ENCODE measurements at places on chromosomes 1 and 21.

GRCh38 chr1:104761961-104762570 lies 1012.4 kb downstream of the AMY1C start:
- DNase-seq: no peak

DNA sequence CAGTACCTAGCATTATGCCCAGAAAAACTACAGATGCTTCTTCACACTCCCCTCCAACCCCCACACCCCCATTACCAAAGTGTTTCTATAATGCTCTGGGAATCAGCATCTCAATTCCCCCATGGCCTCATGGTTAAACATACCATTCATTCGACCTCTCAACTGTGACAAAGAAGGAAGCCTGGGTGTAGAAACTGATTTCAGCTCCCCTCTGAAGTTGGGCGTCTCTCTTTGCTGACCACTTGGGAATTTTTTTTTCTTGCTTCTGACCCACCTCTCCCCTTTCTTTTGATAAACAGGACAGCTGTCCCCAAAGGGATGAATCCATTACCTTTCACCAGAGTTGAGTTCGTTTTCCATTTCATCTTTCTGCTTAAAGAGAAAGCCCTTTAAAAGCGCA lies 116.4 kb upstream of the HOOK1 start:
- no peak for DNase-seq

DNA sequence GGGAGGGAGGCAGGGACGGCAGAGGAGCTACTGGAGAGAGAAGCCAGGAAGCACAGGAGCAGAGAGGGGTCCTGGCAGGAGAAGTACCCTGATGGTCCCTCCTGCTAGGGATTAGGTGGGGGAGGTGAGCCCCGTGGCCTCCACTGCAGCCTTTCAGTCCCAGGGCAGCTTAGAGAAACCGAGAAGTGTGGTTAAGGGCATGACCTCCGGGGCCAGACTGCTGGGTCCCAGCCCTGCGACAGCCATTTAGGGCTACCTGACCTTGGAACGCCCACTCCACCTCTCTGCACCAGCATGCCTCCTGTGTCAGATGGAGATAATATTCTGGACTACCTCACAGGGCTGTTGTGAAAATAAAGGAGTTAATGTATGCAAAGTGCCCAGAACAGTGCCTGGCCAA lies 47.4 kb downstream of the KCNN3 start:
- no peak for DNase-seq

GRCh38 chr1:51231896-51232295 lies 4.2 kb upstream of the RNF11 start:
- no peak for DNase-seq

DNA sequence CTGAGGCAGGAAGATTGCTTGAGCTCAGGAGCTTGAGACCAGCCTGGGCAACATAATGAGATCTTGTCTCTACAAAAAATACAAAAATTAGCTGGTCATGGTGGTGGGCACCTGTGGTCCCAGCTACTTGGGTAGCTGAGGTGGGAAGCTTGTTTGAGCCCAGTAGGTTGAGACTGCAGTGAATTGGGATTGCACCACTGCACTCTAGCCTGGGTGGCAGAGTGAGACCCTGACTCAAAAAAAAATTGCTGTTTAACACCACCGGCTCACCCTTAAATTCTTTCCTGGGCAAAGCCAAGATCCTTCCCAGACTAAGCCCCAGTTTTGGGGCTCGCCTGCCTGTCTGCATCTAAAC lies 6.6 kb upstream of the NSUN4 start:
- DNase-seq: no peak

- DNase-seq: no peak
These were observed 66.8 kb downstream of the VPS13D start for GRCh38 chr1:12296623-12297022.

DNA sequence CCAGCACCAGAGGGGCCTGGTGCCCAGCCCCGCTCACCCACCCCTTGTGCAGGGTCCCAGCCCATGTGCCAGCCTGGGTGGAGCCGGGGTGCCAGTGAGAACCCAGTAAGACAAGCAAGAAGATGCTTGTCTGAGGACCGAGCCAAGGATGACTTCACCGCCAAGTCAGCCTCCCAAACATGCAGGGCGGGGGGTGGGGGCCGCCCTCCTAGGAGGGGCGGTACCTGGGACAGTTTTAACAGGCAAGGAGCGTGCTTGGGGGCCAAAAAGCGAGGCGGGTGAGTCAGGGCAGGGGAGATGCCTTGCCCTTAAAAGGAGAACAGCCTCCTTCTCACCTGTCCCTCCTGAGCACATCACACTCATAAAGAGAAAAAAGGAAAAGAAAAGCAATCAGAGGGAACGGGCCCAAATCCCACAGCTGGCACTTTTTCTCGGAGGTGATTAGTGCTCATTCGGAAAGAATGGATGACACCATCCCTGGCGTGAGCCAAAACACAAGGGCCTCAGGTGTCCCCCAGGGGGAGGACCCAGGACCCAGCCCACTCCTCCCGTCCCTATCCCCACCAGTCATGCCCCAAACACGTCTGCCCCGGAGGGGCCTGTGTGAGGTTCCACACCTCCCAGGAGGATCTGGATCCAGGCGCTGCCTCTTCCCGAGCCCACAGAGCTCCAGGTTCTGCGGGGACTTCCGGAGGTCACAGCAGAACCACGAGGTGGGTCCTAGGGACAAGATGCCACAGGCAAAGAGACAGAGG lies 77.6 kb upstream of the IFFO2 start:
- no peak for DNase-seq

DNA sequence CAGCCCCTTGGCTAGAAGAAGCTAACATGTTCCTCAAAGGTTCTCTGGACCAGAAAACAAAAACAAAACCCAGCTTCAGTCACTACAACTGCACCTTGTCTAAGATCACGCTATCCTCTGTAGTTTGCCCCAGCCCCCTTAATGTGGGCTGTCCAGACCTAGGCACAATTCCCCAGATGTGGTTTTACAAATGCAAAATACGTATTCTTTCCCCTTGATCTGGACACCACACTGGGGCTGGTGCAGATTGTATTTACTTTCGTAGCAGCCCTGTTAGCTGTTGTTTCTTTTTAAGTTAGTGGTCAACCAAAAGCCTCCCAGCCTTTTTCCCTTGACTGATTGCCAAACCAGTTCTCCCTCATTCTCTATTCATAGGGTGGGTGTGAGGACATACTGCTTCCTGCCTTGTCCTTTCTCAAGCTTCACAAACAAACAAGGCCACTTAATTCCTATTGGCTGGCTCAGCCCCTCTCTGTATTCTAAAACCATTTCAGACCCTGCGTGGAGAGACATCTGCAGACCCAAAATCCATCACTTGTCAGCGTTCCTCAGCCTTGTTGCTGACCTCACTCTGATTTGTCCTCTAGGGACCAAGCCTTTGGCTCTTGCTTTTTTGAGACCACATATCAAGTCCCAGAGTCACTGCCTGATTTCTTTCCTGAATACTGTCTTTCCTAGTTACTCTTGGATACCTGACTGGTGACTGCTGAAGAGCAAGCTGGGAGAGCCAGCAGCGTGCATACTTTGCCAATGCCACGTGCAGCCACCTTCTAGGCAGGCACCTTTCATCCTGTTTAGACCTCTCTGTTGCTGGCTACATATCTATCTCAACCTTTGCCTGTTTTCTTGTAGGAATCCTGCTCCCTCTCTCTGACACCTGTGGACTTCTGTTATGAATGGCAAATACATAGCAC lies 96.4 kb upstream of the RAB3GAP2 start:
- DNase-seq: no peak

DNA sequence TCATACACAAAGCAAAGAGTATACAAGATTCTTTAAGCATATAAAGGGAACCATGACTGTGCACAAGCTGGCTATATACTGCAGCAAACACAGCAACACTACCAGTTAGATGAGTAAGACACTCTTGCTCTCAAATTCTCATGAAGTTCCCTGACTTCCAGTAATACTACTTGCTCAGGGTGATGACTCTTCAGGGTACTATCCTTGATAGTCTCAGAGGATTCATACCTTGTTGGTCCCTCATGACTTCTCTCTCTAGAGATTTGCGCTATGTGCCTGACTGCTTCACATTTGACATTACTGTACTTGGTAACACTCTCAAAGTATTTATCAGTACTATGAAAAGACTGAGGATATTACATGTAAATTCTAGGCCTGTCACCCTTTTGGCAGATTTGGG lies 159.8 kb upstream of the ZRANB2 start:
- no peak for DNase-seq

- no peak for DNase-seq
These were observed 10.4 kb downstream of the TCHH start for GRCh38 chr1:152104854-152105253.

DNA sequence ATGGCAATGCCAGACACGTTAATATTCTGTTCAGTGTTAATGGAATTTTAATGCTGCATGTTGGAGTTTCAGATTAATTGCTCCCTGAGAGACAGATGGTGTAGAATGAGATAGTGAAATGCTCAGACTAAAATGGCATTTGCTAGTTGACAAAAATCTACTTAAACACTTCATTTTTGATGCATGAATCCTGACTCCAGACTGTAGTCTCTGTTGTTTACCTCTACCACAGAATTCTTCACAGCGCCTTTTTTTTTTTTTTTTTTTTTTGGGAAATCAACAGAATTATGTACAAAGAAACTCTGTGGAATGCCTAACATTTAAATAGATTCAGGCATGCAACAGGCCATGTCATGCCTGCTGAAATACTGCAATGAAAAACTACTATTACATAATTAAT lies 111.3 kb downstream of the PLPPR5 start:
- no peak for DNase-seq

GRCh38 chr1:46084553-46085451 lies 47.6 kb downstream of the PIK3R3 start:
- DNase-seq: no peak
